Smooth muscle cell of trachea (primary cell): ENCODE measurements at places on chromosomes 3 and 15. TPM values are rescaled to one million over a fixed set of nuclear protein-coding genes. Genes with fewer than 3 reads are reported as not detected.

Gene GOLGA8S
- total RNA-seq: under 0.01 and 0.15 TPM in 2 replicates

Gene PRR23E
- total RNA-seq: not detected in 2 replicates

Gene CKMT1B
- total RNA-seq: not detected in 2 replicates

Gene RBPMS2
- total RNA-seq: not detected in 2 replicates

Gene C2CD4B
- total RNA-seq: 0.15 TPM in 1 of 2 replicates, not detected in the other

Gene TMPRSS7
- not detected in 2 replicates for total RNA-seq

Gene TGM4
- total RNA-seq: not detected in 2 replicates

Gene FMN1
- 21.7 and 23.3 TPM in 2 replicates for total RNA-seq

Gene ZIC4
- not detected in 2 replicates for total RNA-seq
